Ureter (tissue), 1 donor: ENCODE measurements at places on chromosomes 13 and 19. TPM values are rescaled to one million over a fixed set of nuclear protein-coding genes. Genes with fewer than 3 reads are reported as not detected.

GRCh38 chr19:19530423-19530804 lies 1.7 kb downstream of the YJEFN3 start:
- no peak for DNase-seq

DNA sequence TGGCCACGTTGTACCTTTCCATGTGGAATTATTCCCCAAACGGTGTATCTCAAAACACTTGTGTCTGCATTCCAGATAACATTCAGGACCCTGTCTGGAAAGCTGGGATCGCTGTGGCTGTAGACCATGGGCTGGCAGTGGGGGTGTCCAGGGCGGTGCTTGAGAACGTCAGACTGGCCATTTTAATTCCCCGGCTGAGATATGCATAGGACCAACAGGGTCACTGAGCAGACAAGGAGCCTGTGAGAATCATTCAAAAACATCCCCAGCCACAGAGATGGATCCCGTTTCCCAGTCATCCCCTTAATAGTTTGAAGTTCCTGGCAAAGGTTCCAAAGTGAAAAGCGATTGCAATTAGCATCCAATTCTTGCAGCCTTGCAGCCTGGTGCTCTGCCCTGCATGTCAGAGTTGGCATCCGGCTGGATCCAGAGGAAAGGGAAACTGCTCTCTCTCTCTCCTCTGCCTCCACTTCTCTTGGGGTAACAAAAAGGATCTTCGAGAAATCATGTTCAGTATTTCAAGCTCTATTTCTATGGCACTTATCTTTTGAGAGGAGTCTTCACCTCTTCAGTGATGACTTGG lies 41.6 kb downstream of the IFT88 start:
- no peak for DNase-seq

- no peak for DNase-seq
Measured at GRCh38 chr13:95275322-95276036, 25.8 kb downstream of the ABCC4 start.

The MAST1 gene
- 0.36 TPM for total RNA-seq

DNA sequence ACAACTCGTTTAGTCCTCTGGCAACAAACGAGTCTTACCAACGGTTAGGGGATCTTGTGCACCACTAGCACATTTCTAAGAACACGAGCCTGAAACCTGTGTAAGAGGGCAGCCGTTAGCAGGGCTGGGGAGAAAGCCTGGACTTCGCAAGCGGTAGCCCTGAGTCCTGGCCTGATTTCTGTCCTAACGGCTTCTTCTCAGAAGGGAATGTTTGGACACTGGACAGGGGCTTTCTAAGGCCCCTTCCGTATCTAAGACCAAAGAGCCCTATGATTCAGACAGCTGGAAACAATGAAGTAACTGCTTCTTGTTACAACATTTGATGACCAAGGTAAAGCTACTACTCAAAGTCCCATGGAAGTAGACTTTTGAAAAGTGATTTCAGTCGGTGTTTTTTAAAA lies 2.2 kb downstream of the ANKRD10 start:
- no peak for DNase-seq

The BRSK1 gene
- 10.6 TPM for total RNA-seq

DNA sequence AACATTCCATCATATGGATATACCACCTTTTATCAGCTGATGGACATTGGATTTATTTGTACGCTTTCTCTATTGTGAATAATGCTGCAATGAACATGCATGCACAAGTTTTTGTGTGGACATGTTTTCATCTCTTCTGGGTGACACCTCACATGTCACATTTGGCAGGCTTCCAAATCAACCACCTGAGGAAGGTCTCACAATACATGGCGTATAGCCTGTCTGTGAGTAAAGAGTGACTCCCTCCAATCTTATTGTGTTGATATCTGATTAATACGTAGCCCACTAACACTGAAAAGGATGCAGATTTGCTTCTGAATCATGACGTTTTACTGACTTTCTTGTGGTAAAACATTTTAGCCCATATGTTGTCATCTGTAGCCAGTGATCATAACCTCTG lies 61.1 kb downstream of the SLC15A1 start:
- no peak for DNase-seq
